ENCODE measurements at places on chromosomes 12 and 14.

GRCh38 chr12:20555015-20555414 is 140.1 kb upstream of the SLCO1C1 start:
- no peak for DNase-seq

DNA sequence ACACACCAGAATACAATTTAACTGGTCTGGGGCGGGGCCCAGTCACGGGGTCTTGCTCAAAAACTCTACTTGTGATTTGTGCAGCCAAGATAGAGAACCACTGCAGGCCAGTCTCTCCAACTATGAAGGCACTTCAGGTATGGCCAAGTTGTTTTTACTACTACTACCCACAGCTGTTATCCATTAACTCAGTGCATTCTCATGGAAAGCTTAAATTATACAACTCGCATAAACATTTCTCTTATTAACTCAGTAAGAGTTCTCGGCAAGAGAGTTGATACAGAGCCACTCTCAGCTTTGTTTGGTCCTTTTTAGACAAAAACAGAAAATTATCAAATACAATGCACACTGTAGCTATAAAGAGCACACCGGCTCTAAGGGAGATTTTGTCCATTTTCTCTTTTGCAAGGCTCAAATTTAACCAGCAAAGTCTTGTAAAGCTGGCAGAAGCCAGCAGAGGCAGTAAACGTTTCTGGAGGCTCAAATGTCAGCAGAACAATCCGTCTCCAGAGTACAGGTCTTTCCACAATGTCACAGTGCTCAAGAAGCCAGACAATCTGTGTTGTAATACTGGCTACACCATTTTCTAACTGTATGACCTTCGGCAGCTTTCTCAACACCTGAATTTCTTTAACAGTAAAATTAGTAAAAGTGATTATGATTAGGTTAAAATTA is 85.9 kb downstream of the PTGER2 start:
- no peak for DNase-seq

- DNase-seq: no peak
These were observed 16.0 kb upstream of the SELPLG start for GRCh38 chr12:108649669-108650068.

GRCh38 chr12:11553871-11554533 is 95.5 kb upstream of the ETV6 start:
- DNase-seq: peak; percentile 71

DNA sequence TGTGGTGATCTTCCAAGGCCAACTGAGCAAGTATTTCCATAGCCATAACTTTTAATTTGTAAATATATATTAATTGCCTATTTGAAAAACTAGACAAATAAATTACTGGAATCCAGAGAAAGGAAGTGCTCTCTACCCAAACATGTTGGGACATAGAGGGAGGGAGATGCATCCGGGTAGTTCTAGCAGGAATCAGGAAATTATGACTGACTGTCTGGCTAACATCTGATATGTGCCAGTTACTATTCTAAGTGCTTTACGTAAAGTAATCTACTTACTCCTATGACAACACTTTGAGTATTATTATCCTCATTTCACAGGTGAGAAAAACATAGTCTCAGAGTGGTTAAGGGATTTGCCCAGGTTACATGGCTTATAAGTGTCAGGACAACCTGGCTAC is 147.7 kb upstream of the VASH1 start:
- DNase-seq: no peak

- peak; percentile 88 for DNase-seq
These were observed 8.3 kb downstream of the FMNL3 start for GRCh38 chr12:49698619-49699545.

DNA sequence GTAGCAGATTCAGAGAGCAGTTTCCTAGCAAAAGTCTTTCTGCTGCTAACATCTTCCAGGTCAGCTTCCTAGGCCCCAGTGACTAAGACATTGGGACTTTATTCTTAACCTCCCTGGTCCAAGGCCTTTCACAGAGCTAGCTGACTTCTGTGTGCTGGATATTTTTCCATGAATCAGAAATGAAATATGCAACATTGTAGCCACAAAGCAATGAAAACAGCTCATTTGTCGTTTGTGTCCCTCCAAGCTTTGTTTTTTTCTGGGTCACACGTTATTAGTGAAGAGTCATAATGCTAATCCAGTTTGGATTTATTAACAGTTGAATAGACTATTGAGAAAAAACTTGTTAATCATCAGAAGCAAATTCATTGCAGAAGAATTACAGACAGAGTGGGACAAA is 82.4 kb downstream of the ARF6 start:
- no peak for DNase-seq
